ENCODE measurements at places on chromosomes 13 and 19. TPM values are rescaled to one million over a fixed set of nuclear protein-coding genes. Genes with fewer than 3 reads are reported as not detected.

C1QTNF9B gene
- polyA plus RNA-seq: 0.33 TPM

C1QTNF9 gene
- 0.85 TPM for polyA plus RNA-seq

DLEU7 gene
- polyA plus RNA-seq: 1.2 TPM

DNA sequence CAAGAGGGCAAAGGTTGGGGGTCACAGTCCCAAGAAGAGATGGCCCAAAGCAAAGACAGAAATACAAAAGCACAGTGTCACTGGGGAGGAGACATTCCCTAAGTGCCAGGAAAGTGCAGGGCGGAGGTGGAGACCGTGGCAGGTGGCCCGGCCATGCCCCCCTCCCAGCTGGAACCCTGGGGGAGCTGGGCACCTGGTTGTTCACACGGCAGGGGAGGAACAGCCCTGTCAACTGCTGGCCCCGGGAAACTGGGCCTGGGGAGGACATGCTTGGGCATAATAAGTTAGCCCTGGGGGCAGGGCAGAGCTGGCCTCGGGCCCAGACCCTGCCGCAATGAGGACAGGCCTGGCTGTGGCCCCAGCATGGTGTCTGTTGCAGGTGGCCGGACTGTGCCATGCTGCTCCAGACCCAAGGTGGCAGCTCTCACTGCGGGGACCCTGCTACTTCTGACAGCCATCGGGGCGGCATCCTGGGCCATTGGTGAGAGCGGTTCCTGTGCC is 7.4 kb downstream of the HPN start:
- DNase-seq: no peak

GRK1 gene
- polyA plus RNA-seq: 0.12 TPM

GRCh38 chr13:79070343-79070974 is 335.6 kb downstream of the RBM26 start:
- DNase-seq: no peak

DNA sequence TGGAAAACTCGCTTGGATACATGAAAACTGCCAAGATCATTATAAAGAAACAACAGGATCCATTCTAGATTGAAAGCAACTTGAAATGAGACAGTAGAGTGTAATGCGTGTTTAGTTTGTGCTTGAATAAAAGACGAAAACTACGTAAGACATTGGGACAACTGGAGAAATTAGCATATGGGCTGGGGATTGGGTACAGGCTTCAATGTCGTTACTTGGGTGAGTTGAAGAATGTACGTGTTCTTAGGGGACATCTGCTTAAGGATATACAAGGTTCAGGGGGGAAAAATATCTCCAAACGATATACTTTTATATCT is 471 bp upstream of the ERVK3-1 start:
- no peak for DNase-seq

GRCh38 chr19:30036154-30037129 is 94.4 kb downstream of the URI1 start:
- no peak for DNase-seq

DNA sequence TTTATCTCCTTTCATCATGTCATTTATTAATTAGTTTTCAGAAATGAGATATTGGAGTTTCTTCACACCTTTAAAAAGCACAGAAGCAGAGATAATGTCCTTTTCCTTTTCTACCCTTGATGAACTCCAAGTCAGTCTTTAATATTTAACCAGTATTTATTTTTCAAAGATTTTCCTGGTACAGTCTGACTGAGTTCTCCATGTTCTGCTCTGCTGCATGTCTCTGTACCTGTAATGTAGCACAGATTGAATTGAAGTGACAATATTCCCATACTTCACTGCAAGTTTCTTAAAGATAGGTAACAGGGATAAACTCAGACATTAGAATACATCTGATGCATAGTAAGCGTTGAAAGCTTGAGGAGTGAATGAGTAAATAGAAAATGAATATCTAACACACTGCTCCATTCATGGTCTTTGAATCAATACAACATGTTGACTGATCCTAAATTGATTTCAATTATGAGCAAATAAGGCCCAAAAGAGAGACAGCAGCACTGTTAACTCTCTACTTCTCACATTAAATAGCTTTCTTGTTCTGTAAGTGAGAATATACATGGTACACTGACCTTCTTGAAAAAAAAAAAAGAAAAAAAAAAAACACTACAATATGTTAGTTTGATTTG is 1323.6 kb upstream of the PRR20A start:
- DNase-seq: no peak

DNA sequence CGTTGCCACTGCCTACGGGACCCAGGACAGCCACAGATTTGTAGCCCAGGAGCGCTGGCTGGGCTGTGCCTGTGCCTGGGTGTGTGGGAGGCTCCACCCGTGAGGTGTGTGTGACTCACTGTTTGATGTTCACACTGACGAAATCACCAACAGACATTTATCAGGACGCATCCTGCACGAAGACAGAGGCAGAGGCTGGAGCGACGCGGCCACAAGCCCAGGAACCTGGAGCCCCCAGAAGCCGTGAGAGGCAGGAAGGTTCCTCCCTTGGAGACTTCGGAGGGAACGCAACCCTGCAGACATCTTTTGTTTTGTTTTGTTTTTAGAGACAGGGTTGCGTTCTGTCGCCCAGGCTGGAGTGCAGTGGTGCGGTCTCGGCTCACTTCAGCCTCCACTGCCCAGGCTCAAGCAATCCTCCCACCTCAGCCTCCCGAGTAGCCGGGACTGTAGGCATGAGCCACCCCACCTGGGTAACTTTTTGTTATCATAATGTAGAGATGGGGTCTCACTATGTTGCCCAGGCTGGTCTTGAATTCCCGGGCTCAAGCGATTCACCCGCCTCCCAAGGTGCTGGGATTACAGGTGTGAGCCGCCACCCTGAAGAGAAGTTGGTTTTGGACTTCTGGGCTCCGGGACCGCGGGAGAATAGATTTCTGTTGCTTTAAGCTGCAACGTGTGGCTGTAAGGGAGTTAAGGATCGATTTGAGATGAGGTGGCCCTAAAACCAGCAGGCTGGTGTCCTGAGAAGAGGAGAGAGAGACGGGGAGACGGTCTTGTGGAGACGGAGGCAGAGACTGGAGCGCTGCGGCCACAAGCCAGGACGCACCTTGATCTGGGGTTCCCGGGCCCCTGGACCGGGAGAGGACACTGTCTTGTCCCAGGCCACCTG is 24.9 kb upstream of the WDR18 start:
- DNase-seq: no peak

CBLC gene
- 3.9 TPM for polyA plus RNA-seq

GRCh38 chr19:2770055-2771013 is 12.7 kb downstream of the SGTA start:
- no peak for DNase-seq

DNA sequence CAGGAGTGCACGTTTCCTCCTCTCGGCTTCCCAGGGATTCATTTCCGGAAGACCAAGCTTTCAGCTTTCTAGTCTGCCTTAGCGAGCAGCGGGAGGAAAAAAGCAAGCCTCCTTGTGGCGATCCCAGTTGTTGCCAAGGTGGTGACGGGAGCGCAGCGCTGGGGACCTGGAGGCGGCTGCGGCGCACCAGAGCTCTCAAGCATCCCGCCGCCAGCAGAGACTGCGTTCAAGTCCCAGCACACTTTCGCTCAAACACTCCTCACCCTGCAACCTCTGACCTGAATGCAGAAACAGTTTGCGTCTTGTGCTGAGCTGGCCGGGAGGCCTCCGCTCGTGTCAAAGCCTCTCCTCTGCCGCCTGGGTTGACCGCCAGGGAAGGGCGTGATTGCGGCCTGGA is 4.9 kb downstream of the GSX1 start:
- no peak for DNase-seq

GRCh38 chr13:27131906-27132305 is 39.7 kb downstream of the USP12 start:
- no peak for DNase-seq

- DNase-seq: no peak
These were observed 71.5 kb downstream of the RUBCNL start for GRCh38 chr13:46315491-46316075.

DNA sequence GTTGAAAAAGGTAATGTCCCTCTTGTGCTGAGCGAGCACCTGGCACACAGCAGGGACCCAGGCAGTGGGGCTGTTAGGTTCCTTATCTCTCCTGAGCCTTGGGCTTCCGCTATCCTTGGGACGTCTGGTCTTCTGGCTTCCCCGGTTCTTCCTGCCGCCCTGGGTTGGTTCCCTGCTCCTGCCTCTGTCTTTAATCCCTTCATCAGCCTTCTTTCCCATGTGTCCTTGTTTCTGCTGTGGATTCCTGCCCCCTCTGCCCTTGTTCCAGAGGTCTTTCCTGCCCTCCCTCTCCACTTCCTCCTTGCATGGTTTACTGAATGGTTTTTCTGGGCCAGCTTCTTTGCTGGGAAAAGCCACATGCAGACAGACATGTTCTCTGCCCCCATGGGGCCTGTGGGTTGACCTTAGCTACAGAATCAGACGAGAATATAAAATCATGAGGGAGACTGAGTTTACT is 2.6 kb downstream of the EPN1 start:
- DNase-seq: no peak

KIR2DL1 gene
- not detected for polyA plus RNA-seq

IZUMO1 gene
- 0.40 TPM for polyA plus RNA-seq

GRCh38 chr19:55443045-55443823 is at the start of gene SHISA7:
SHISA7 (minus strand) TSS chr19:55443300; CDS start chr19:55442863, 437 bp downstream.
- DNase-seq: no peak

- no peak for DNase-seq
These were observed 132.6 kb downstream of the COG6 start for GRCh38 chr13:39788102-39788501.

DNA sequence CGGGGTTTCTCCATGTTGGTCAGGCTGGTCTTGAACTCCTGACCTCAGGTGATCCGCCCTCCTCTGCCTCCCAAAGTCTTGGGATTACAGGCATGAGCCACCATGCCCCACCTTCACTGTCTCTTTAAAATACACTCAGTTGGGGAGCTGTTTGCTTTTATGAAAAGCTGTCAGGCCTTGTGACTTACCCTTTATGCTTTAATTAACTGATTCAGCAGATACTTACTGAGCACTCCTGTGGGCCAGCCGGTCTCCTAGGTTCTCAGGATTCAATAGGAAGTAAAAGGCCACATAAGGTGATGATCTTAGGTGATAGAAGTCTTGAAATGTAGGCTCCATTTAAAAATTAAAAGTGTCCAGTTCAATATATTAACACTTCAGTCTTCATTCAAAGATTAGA is 7.5 kb downstream of the UBAC2 start:
- DNase-seq: no peak

- no peak for DNase-seq
These were observed 2.6 kb upstream of the SIGLEC7 start for GRCh38 chr19:51139299-51140014.

ERICH4 gene
- polyA plus RNA-seq: 2.8 TPM

DNA sequence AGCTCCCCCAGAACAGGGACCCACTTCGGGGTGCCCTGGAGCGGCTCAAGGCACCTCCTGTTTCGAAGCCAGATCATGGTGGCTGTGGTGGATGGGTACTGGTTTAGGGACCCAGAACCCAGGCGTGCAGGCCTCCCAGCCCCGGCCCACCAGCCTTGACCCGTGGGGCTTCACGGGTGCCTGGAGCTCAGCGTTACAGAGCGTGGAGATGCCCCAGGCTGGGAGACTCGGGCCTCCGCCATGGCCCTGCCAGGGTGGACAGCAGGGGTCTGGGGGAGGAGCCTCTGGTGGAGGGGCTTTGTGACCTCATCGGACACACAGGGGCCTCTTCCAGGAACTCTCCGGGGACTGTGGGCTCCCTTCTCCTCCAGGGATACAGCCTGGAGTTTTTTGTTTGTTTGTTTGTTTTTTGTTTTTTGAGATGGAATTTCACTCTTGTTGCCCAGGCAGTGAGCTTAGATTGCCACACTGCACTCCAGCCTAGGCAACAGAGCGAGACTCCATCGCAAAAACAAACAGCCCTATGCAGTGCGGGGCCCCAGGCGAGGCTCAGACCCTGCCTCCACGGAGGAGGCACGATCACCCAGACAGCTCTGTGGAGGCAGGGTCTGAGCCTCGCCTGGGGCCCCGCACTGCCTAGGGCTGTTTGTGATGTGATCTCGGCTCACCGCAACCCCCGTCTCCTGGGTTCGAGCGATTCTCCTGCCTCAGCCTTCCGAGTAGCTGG is at the start of gene GARIN5B:
TSS of gene GARIN5B (minus strand) at position 271 of the 727 bp plus-strand sequence. CDS start at position 77, 194 bp downstream.
- DNase-seq: no peak

LYPD5 gene
- 0.47 TPM for polyA plus RNA-seq

- DNase-seq: no peak
These were observed at the start of gene ATP12A for GRCh38 chr13:24680258-24680920. ATP12A (plus strand) TSS chr13:24680408; CDS start chr13:24680744, 336 bp downstream.

ZNF429 gene
- polyA plus RNA-seq: 25.5 TPM

DNA sequence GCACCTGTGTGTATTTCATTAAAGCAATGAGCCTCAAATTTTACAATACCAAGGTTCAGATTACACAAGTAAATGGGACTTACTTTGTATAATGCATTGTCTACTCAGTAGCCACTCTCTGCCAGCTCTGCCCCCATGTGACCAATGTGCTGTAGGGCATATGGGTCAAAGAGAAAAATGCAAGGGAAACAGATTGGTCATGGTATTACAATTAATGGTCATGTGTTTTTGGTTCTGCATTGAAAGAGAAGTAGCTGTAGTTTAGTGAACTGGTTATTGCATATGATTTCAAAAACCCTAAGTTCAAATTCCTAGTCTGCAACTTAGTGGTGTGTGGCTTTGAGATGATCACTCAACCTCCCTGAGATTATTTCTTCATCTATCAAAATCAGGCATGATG is 545.4 kb downstream of the SUCLA2 start:
- DNase-seq: no peak

DNA sequence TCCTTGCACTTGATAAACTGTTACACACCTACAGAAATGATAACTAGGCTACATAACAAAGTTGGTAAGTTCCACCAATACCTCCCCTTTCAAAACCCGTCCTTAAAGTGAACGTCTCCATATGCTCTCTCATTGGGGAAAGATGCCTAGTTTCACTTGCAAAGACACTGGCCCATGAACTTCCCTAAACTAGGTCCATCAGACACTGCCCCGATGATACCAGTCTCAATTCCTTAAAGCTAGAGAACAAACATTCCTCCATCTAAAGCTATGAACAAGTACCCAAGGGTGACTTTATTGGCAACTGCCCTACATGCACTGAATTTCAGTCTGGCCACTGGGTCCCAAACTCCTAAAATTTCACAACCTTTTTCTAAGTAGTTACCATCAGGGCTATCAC is 39.9 kb downstream of the FOXO1 start:
- DNase-seq: no peak

CD33 gene
- polyA plus RNA-seq: 1.5 TPM

- DNase-seq: no peak
These were observed 41.4 kb downstream of the COL4A2 start for GRCh38 chr13:110348309-110349105.

ZNF543 gene
- 9.0 TPM for polyA plus RNA-seq

- DNase-seq: no peak
These were observed 133.9 kb downstream of the SLITRK6 start for GRCh38 chr13:85665286-85665685.

GRCh38 chr13:28734906-28735305 is 16.1 kb upstream of the SLC46A3 start:
- no peak for DNase-seq

DNA sequence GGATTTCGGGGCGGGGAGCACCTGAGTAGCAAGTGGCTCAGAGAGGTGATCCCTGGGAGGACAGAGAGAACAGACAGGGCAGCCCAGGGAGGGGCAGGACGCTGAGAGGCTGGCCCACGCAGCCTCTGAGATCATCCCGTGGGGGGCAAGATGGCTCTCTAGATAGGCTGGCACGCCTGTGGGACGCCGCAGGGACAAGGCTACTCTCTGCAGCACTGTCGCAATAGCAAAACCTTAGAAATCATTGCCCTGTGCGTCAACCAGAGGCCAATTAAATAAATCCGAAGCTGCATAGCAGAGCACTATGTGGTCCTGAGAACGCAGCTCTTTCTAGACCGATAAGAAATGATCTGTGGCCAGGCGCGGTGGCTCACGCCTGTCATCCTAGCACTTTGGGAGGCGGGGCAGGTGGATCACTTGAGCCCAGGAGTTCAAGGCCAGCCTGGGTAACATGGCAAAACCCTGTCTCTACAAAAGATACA is 5.1 kb downstream of the PEX11G start:
- DNase-seq: no peak

GRCh38 chr13:75587679-75588078 is 38.1 kb downstream of the UCHL3 start:
- no peak for DNase-seq

Measured in right renal cortex interstitium (tissue), 3 donors.